Vagina (tissue), 2 donors: ENCODE measurements at places on chromosomes 1 and 21. TPM values are rescaled to one million over a fixed set of nuclear protein-coding genes. Genes with fewer than 3 reads are reported as not detected.
A peak's percentile ranks its signal among the peaks of the same experiment; 100 is the strongest.

DNA sequence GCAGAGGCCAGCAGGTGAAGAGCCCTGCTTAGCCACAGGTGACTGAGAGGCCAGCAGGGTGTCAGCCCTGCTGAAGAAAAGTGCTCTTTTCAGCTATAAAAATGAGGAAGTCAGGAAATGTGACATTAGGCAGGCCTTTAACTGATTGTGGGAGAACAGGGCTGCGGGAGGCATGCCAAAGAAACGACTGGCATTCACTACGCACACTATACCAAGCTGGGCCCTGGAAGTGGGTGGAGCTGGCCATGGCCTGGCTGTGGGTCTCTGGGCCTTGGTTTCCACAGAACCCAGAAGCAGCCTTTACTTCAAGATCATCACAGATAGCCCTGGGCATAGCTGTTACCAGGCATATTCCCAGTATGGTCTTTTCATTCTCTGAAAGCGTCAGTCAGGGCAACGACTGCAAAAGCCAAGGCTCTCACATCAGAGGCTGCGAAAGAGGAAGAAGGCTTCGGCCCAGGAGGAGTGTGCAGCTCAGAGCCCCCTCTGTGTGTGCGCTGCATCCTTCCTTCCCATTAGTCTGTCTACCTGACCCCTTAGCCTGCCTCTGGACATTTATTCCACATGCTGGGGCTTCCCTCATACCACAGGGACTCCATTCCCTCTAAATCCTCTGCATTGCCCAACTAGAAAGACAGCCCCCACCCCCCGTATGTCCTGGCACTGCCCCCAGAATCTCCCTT lies 14.3 kb downstream of the SLC2A1 start:
- no peak for DNase-seq
- H3K4me3 ChIP-seq: no peak overlapping the region
- H3K27ac ChIP-seq: peak overlapping the region; percentile 82
- H3K36me3 ChIP-seq: no peaks in the 10 kb centered on the region
- peaks cover 85% of the 10 kb centered on the region for H3K4me1 ChIP-seq

- no peak for DNase-seq
- H3K4me3 ChIP-seq: no peak overlapping the region
- no peaks in the 10 kb centered on the region for H3K27me3 ChIP-seq
- no peak overlapping the region for H3K27ac ChIP-seq
- peaks cover 8% of the 10 kb centered on the region for H3K36me3 ChIP-seq
Observed at GRCh38 chr1:39852876-39853275, 30.4 kb downstream of the TRIT1 start.

The FCRL5 gene
- total RNA-seq: 0.49 TPM

DNA sequence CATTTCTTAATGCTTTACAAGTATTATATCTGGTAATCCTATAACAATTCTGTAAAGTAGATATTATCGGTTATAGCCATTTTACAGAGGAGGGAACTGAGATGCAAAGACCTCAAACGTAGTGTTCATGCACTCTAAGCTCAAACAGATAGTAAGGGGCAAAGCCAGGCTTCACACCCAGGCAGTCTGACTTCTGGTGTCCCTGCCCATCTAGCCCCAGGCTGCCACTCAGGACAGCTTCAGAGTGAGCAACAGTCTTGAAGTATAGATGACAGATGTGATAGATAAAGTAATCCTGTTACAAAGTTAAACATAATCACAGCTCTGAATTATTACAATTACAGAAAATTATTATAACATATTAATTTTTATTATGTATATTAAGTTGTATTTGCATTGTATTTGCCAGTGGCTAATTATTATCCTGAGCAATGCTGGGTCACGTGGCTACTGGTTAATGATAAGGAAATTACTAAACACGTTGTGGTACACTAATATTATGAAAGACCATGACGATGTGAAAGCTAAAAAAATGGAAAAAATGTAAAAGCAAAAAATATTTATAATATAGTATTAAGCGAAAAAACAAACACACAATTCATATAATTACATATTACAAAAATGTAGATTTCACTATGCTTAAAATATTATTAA lies 6.1 kb upstream of the TRAF3IP3 start:
- H3K36me3 ChIP-seq: no peaks in the 10 kb centered on the region
- H3K4me3 ChIP-seq: no peak overlapping the region
- H3K4me1 ChIP-seq: no peaks in the 10 kb centered on the region
- DNase-seq: no peak
- H3K27me3 ChIP-seq: no peaks in the 10 kb centered on the region

DNA sequence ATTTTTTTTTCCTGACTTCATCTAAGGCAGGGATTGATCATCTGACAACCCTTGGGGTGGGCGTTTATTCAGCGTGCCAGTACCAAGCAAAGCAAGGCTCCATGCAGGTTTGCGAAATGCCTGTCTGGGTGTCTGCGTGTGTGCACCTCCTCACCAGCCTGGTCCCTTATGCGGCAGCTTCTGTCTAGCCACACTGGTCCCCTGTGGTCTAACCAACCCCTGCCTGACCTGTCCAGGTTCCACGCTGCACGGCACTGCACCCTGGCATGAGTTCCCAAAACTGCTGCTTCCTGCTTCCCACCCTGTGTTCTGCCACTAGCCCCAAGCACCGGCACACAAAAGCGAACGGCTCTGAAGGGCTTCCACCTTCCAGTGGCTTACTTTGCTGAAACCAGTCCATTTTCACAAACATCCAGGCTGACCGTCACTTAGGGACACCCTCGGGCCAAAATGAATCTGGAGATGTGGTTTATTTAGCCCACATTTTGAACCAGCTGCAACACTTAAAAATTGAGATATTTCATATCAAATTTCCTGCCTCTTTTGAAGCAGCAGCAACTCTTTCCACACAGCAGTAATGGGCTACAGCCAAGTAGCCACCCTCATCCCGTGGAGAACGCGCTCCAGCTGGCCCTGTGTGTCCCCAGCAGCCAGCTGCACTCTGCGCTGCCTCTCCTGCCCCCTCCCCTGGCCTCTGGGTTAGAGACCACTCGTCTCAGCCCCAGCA lies 55.7 kb downstream of the HLCS start:
- H3K4me1 ChIP-seq: no peaks in the 10 kb centered on the region
- no peak overlapping the region for H3K27ac ChIP-seq
- no peak for DNase-seq

- H3K27me3 ChIP-seq: no peaks in the 10 kb centered on the region
- no peak overlapping the region for H3K4me3 ChIP-seq
- peaks cover 7% of the 10 kb centered on the region for H3K4me1 ChIP-seq
- no peak for DNase-seq
Observed at GRCh38 chr1:170518965-170519364, 13.0 kb upstream of the GORAB start.

DNA sequence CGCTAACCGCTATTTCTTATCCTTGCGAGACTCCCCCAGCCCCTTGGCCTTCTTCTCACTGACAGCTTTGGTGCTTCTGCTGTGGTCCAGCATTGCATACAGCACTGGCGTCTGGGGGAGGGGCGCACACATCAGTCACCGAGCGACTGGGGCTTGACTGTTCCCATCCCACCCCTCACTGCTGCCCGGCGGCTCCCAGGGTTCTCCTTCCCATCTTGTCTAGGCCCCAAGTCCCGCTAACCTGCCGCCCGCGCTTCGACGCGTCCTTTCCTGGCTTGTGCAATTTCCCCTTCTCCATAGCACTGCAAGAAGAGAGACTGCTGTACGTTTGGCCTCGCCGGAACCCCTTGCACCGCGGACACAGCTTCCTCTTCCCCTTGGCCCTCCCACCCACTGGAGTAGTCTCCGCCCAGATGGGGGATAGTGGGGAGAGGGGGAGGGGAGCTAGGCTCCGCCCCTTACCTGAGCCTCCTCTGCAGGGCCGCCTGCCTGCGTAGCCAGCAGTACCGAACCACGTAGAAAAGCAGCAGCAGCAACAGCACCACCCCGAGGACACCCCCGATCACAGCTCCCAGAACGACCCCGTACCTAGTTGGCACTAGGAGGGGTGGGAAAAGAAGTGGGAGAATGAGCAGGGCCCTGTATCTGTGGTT lies 3.8 kb downstream of the MPZ start:
- H3K27me3 ChIP-seq: no peaks in the 10 kb centered on the region
- peaks cover 20% of the 10 kb centered on the region for H3K4me1 ChIP-seq

The C1orf167 gene
- not detected for total RNA-seq

The SPRR2E gene
- 11.8 TPM for total RNA-seq

The MANEAL gene
- total RNA-seq: 3.2 TPM

- peaks cover 14% of the 10 kb centered on the region for H3K4me1 ChIP-seq
- no peaks in the 10 kb centered on the region for H3K36me3 ChIP-seq
- H3K27ac ChIP-seq: peak overlapping the region; percentile 63
Observed at GRCh38 chr21:36149788-36150711, 6.6 kb upstream of the DOP1B start.

The ETV3 gene
- 37.3 TPM for total RNA-seq

The KCND3 gene
- total RNA-seq: 8.1 TPM

The PSMA5 gene
- 23.1 TPM for total RNA-seq

GRCh38 chr1:25502957-25503356 lies 40.4 kb upstream of the LDLRAP1 start:
- peaks cover 21% of the 10 kb centered on the region for H3K4me1 ChIP-seq
- no peak overlapping the region for H3K4me3 ChIP-seq
- H3K27me3 ChIP-seq: no peaks in the 10 kb centered on the region
- no peak for DNase-seq
- no peak overlapping the region for H3K27ac ChIP-seq

DNA sequence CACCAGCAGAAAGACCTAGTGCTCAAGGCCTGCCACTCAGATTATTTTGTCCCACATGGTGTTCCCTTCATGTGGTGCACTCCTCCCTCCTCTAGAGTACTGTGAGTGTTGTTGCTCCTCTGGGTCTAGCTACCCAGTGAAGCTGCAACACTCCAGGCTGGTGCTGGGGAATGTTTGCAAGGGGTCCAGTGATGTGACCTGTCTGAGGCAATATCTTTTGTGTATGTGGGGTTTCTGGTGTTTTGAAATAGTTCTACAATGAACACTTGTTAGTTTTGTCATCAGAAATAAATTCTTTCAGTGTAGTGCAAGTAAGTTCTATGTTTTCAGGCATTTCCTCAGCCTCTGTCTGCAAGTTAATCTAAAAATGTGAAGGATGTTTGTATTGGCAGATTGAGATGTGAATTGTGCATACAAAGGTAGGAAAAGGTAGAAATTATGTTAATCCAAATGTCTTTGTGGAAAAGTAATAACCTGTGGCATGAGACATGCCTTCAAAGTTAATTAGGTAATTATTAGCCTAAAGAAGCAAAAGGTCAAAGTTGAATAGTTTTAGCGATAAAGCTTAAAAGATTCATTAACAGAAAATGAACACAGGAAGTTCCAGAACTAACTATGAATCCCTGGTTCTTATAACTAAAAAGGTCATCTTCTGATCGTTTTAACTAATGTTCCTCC lies 616.8 kb downstream of the LTN1 start:
- no peaks in the 10 kb centered on the region for H3K4me1 ChIP-seq
- no peak overlapping the region for H3K4me3 ChIP-seq
- no peaks in the 10 kb centered on the region for H3K36me3 ChIP-seq
- no peak overlapping the region for H3K27ac ChIP-seq
- no peak for DNase-seq

DNA sequence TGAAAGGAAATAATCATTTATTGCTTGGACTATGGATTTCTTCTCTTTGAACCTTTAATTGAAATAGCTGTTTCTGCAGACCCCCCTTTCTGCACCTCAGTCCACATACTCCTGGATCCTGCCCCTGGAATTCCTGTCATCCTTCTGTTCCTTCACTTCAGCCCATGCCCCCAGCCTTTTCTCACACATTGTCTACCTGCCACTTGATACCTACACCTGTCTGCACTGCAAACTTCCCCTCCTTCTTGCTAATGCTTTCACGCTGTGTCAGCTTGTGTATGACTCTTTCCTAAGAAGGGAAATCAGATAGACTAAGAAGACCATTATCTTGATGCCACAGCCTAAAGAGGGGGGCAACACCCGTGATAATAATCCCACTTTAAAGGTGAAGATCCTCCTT lies 80.3 kb upstream of the EXO1 start:
- DNase-seq: no peak
- H3K27me3 ChIP-seq: no peaks in the 10 kb centered on the region
- H3K27ac ChIP-seq: no peak overlapping the region
- H3K4me1 ChIP-seq: no peaks in the 10 kb centered on the region
- no peak overlapping the region for H3K4me3 ChIP-seq

DNA sequence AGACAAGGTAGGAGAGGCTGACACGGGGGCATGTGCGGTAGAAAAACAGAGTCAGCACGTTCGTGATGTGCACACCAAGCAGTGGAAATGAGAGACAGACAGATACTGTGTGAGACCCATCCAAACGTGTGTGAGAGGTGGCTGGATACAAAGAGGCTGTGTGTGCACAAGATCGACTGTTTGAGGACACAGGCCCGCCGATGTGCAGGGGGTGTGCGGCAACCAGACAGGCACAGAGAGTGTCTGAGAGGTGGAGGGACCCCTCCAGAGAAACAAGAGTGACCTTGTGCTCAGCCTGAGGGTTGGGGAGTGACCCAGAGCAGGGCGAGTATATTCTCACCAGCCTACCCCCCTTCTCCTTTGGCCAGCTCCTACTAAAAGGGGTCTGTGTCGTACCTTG lies 97.8 kb upstream of the IPO9 start:
- peaks cover 20% of the 10 kb centered on the region for H3K4me1 ChIP-seq
- H3K27ac ChIP-seq: no peak overlapping the region
- H3K27me3 ChIP-seq: no peaks in the 10 kb centered on the region
- no peak for DNase-seq

- no peak for DNase-seq
- peaks cover 7% of the 10 kb centered on the region for H3K4me1 ChIP-seq
- H3K4me3 ChIP-seq: no peak overlapping the region
- H3K27me3 ChIP-seq: no peaks in the 10 kb centered on the region
- H3K27ac ChIP-seq: no peak overlapping the region
Observed at GRCh38 chr1:118334506-118334905, 149.5 kb upstream of the SPAG17 start.

- DNase-seq: no peak
- H3K36me3 ChIP-seq: no peaks in the 10 kb centered on the region
- no peaks in the 10 kb centered on the region for H3K27me3 ChIP-seq
- no peak overlapping the region for H3K4me3 ChIP-seq
- H3K27ac ChIP-seq: no peak overlapping the region
Observed at GRCh38 chr1:101453844-101454243, 217.0 kb downstream of the S1PR1 start.

The NBPF10 gene
- 2.5 TPM for total RNA-seq

DNA sequence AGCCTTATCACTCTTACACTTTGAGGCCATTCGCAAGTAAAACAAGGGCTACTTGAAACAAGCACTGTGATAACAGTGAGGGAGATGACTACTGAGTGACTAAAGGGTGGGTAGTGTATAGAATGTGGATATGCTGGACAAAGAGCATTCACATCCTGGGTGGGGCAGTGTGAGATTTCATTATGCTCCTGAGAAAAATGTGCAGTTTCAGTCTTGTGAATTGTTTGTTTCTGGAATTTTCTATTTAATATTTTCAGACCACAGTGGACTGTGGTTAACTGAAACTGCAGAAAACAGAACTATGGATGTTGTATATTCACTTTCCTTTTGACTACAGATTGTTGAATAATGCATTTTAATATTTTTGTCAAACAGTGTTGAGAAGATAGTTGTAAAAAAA lies 25.1 kb upstream of the B3GALT2 start:
- DNase-seq: no peak
- H3K4me3 ChIP-seq: no peak overlapping the region
- no peaks in the 10 kb centered on the region for H3K36me3 ChIP-seq
- no peak overlapping the region for H3K27ac ChIP-seq
- no peaks in the 10 kb centered on the region for H3K27me3 ChIP-seq
- no peaks in the 10 kb centered on the region for H3K4me1 ChIP-seq

GRCh38 chr1:213698092-213698702 lies 289.6 kb upstream of the PROX1 start:
- no peaks in the 10 kb centered on the region for H3K36me3 ChIP-seq
- no peak for DNase-seq

The HOOK1 gene
- 24.6 TPM for total RNA-seq

The MAN1C1 gene
- 31.4 TPM for total RNA-seq
